ENCODE measurements at places on chromosomes 12 and 14. TPM values are rescaled to one million over a fixed set of nuclear protein-coding genes. Genes with fewer than 3 reads are reported as not detected.

ARHGDIB gene
- total RNA-seq: 37.9 TPM

- H3K27ac ChIP-seq: no peak overlapping the region
- no peaks in the 10 kb centered on the region for H3K36me3 ChIP-seq
- peaks cover 29% of the 10 kb centered on the region for H3K4me1 ChIP-seq
- DNase-seq: no peak
- no peak overlapping the region for H3K4me3 ChIP-seq
Measured at GRCh38 chr14:95407354-95407753, 87.6 kb upstream of the CLMN start.

FGF6 gene
- 24.7 TPM for total RNA-seq

GRCh38 chr12:119949145-119949544 is 39.9 kb upstream of the BICDL1 start:
- no peak for DNase-seq
- H3K27ac ChIP-seq: no peak overlapping the region
- no peaks in the 10 kb centered on the region for H3K27me3 ChIP-seq
- no peak overlapping the region for H3K4me3 ChIP-seq

TRIP11 gene
- total RNA-seq: 29.9 TPM

DNA sequence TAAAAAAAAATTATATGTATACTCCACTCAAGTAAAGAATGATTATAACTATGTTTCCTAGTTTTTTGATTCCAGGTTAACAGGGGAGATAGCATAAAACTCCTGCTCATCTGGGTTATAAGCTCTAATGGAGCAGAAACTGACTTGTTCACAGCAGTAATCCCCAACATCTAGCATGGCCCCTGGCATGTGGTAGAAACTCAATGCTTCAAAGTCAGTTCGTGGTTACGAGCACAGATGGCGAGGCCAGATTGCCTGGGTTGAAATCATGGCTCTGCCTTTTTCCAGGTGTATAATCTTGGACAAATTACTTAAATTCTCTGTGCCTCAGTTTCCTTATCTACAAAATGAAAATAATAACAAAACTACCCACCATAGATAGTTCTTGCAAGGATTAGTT is 183.8 kb downstream of the TTC7B start:
- H3K4me1 ChIP-seq: peaks cover 23% of the 10 kb centered on the region
- no peak overlapping the region for H3K4me3 ChIP-seq
- no peaks in the 10 kb centered on the region for H3K27me3 ChIP-seq
- H3K36me3 ChIP-seq: no peaks in the 10 kb centered on the region
- H3K27ac ChIP-seq: no peak overlapping the region

EGLN3 gene
- 43.6 TPM for total RNA-seq

AKAP5 gene
- 0.27 TPM for total RNA-seq

DIP2B gene
- 15.6 TPM for total RNA-seq

DNA sequence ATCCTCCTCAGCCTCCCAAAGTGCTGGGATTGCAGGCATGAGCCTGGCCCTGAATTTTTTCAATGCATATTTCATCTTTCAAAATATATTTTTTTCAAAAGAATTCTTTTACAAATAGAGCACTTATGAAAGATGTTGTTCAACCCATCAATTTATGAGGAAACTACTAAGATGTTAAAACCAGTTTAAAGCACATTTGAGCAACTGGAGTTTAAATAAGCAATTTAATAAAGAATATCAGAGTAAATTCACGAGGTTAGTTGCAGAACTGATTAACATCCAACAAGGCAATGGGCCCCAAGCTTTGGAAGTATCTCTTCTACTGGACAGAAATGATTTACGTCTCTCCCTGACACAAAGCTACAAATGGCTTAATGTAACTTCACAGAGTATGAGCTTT is 23.3 kb downstream of the GLT1D1 start:
- H3K36me3 ChIP-seq: no peaks in the 10 kb centered on the region
- H3K4me3 ChIP-seq: no peak overlapping the region
- H3K27ac ChIP-seq: no peak overlapping the region
- no peaks in the 10 kb centered on the region for H3K4me1 ChIP-seq
- DNase-seq: no peak

KRT4 gene
- 0.04 TPM for total RNA-seq

DAZAP2 gene
- total RNA-seq: 46.1 TPM

GRCh38 chr12:104336115-104336514 is 32.6 kb downstream of the EID3 start:
- H3K4me3 ChIP-seq: no peak overlapping the region
- peaks cover 27% of the 10 kb centered on the region for H3K36me3 ChIP-seq
- no peak for DNase-seq
- H3K27me3 ChIP-seq: no peaks in the 10 kb centered on the region
- no peaks in the 10 kb centered on the region for H3K4me1 ChIP-seq

DNA sequence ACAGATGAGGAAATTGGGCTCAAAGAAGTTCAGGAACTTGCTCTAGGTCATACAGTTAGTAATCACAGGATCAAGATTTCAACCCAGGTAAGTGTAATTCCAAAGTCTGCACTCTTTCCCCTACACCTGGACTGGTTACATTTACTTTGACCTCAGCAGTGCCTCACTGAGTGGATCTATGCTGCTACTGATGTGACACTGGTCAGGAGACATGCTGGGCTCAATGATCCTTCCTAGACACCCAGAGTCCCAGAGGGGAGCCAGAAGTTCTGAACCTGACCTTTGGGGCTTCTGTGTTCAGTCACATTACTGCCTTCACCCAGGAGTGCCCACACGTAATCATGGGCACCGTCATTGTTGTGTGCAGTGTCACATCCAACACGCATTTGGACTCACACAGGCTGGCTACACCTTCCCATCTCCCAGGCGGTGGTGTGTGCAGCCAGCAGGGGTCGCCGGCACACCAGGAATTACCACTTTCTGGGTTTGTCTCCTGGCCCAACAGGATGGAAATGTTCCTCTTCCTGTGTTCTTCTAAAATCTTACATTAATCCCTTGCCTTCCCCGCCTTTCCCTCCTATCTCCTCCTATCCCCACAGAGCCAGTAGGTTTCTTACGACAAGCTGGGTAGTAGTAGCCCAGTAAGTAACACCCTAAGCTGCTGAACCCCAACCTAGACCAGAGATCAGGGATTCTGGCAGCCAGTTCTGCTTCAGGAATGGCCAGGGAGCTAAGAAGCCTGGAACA is 25.6 kb downstream of the CALCOCO1 start:
- no peak overlapping the region for H3K4me3 ChIP-seq
- peaks cover 2% of the 10 kb centered on the region for H3K4me1 ChIP-seq

- no peaks in the 10 kb centered on the region for H3K4me1 ChIP-seq
- H3K4me3 ChIP-seq: no peak overlapping the region
- no peak overlapping the region for H3K27ac ChIP-seq
- no peaks in the 10 kb centered on the region for H3K27me3 ChIP-seq
- H3K36me3 ChIP-seq: no peaks in the 10 kb centered on the region
Measured at GRCh38 chr12:67592228-67593011, 56.1 kb upstream of the DYRK2 start.

- H3K27me3 ChIP-seq: no peaks in the 10 kb centered on the region
- no peak overlapping the region for H3K27ac ChIP-seq
- H3K4me3 ChIP-seq: no peak overlapping the region
- no peak for DNase-seq
- H3K36me3 ChIP-seq: peaks cover 14% of the 10 kb centered on the region
Measured at GRCh38 chr14:50821510-50822464, 9.2 kb downstream of the NIN start.

DNA sequence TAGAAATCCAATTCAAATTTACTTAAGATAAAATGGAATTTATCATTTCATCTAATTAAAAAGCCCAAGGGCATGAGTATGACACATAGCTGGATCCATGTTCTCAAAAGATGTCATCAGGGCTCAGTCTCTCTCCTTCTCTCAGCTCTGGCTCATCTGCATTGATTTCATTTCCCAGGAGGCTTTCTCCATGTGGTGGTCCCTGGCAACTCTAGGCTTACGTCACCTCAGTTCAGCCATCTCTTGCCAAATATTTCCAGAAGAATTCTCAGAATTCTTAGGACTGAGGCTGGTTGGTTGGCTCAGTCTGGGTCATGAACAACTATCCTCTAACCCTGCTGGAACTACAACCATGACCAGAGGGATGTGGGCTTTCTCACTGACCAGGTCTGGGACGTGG is 65.3 kb downstream of the FOS start:
- H3K27ac ChIP-seq: no peak overlapping the region
- H3K36me3 ChIP-seq: no peaks in the 10 kb centered on the region
- no peak for DNase-seq
- peaks cover 24% of the 10 kb centered on the region for H3K4me1 ChIP-seq
- no peaks in the 10 kb centered on the region for H3K27me3 ChIP-seq
- no peak overlapping the region for H3K4me3 ChIP-seq

GPR137C gene
- 1.8 TPM for total RNA-seq

DNA sequence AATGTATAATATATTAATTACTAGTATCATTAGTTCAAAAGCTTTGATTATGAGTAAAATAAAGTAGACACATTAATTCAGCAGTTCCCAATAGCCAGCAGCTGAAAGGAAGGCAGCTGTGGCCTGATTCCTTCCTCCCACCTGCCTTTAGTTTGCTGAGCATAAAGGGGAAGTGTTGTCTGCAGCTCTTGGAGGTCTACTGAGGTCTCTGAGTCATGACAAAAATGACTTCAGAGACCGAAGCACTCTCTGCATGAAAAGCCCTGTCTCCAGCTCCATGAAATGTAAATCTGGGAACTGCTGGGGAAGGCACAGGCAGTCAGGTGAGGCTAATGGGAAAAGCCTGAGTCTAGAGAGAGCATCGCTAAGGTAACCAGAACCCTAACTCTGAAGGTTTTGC is 165.4 kb downstream of the NRXN3 start:
- no peaks in the 10 kb centered on the region for H3K36me3 ChIP-seq
- H3K27me3 ChIP-seq: no peaks in the 10 kb centered on the region
- DNase-seq: no peak
- H3K27ac ChIP-seq: no peak overlapping the region
